Fibroblast of the conjunctiva (primary cell): ENCODE measurements at places on chromosomes 1 and 21.

DNA sequence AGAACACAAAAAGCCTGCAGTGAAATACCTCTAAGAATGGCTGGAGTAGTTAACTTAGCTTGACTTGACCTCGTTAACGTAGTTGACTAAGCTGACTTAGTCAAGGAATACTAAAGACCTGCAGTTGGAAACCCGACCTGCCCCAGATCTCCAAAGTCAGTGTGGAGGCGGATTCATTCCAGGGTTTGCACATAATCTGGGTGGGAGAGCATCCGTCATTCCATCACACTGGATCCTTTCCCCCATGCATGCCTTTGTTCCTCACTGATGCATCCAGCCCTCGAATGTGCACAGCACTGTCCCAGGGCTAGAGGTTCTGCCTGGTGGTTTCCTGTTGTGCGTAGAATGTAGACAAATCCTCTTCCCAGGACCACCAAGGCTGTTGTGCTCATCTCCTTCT lies 76.4 kb downstream of the KCNN3 start:
- no peak for DNase-seq

- DNase-seq = no peak
Measured at GRCh38 chr1:46456411-46456963, 33.1 kb upstream of the DMBX1 start.

DNA sequence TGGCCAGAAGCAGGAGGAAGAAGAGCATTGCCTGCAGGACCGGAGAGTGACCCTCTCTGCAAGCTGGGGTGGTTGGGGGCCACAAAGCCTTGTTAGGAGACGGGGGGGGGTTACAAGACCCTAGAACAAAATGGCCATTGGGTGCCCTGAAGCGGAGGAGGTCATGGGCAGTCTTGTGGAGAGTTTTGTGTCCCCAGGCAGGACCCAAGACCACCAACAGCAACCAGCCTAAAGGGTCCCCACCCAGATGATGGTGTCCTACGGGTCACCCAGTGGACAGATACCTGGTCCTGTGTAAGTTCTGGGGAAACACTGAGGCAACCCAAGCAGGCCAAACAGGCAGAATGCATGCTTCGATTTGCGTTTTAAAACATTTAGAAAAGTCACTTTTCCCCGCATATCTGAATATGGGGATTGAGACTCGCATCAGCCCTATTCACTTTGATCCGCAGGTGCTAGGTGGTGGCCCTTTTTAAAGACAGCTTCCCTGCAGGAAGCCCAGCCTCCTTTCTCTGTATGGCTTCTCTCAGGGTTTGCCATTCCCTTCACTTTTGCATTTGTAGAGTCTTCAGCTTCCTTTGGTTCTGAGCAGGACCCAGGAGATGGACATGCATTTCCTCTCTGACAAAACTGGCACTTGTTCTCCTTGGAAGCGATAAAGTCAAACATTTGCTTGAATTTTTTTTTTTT lies 21.1 kb downstream of the GNG4 start:
- DNase-seq = no peak

DNA sequence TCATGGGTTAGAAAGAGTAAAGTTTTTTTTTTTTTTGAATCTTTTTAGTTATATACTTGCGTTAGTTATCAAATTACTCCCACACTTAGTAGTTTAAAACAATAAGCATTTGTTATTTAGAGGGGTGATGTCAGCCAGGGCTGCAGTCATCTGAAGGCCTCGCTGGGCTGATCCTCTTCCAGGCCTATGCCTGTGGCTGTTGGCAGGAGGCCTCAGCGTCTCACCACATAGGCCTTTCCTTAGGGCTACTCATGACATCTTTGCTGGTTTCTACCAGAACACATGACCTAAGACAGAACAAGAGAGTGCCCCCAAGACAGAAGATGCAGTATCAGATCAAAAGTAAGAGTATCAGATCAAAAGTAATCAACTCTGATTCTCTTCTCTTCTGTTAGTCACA lies 167.4 kb downstream of the HHAT start:
- DNase-seq = no peak

GRCh38 chr1:231013391-231014015 lies 26.6 kb downstream of the FAM89A start:
- DNase-seq = no peak

- no peak for DNase-seq
Measured at GRCh38 chr1:239719642-239720258, 333.4 kb downstream of the CHRM3 start.

DNA sequence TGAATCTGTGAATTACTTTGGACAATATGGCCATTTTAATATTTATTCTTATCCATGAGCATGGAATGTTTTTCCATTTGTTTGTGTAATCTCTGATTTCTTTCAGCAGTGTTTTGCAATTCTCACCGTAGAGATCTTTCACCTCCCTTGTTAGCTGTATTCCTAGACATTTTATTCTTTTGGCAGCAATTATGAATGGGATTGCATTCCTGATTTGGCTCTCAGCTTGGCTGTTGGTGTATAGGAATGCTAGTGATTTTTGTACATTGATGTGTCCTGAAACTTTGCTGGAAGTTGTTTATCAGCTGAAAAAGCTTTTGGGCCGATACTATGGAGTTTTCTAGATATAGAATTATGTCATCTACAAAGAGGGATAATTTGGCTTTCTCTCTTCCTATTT lies 44.2 kb upstream of the NEGR1 start:
- DNase-seq = no peak

DNA sequence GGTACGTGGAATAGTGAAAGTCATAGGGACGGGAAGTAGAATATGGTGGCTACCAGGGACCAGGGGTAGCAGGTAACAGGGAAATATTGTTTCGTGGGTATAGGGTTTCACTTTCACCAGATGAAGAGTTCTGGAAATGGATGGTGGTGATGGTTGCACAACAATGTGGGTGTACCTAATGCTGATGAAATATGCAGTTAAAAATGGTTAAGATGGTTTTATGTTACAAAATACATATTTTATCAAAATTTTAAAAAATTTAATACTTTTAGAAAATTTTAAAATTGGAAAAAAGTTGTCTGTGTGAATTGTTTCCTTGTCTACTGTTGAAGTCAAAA lies 55.5 kb upstream of the TLR5 start:
- no peak for DNase-seq

- DNase-seq = no peak
Measured at GRCh38 chr1:216332003-216332402, 91.2 kb downstream of the USH2A start.

DNA sequence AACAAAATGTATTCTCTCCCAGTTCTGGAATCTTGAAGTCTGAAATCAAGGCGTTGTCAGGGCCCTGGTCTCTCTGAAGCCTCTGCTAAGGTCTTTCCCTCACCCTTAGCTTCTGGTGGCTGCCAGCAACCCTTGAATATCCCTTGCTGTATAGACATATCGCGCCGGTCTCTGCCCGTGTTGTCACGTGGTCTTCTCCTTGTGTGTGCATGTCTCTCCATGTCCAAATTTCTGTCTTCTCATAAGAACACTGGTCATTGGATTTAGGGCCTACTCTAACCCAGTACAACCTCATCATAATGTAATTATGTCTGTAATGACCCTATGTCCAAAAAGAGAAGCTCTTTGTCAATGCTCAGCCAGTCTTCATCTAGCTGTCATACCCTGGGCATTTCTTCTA lies 85.7 kb upstream of the ETS2 start:
- DNase-seq = no peak

DNA sequence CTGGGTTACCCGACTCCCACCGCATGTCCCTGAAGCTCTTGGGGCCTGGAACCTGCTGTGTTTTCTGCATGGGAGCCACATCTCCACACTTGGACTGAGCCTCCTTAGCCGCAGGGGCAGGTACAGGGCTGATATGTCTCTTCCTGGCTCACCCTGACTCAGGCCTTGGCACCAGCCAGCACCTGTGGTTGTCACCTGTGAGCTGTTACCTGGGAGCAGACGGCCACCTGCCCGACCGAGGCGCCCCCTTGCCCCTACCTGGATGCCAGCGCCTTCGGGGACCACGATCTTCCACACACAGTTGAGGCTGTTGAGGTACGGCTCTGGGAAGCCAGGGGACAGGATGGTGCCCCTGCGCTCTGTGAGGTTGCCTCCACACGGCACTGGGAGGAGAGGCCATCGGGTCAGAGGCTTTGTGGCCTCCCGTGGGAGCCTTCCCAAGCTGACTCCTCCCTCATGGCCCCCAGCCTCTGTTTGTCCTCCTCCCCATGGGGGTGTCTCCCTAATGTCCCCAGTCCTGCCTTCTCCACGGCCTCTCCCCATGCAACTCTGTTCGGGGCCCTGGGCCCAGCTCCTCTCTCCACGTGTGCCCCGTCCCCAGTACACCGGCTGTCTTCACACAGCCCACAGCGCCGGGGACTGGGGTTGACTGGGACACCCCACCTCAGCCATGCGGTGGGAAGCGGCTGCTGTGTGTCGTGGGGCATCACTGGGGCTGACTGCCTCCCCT lies 152.0 kb downstream of the ZSCAN20 start:
- DNase-seq = no peak

GRCh38 chr1:163406772-163407171 lies 85.0 kb downstream of the NUF2 start:
- DNase-seq = no peak

- DNase-seq = no peak
Measured at GRCh38 chr1:89261926-89262515, 10.6 kb downstream of the GBP5 start.

GRCh38 chr21:45555557-45556301 lies 13.5 kb upstream of the SLC19A1 start:
- DNase-seq = peak; percentile 50

DNA sequence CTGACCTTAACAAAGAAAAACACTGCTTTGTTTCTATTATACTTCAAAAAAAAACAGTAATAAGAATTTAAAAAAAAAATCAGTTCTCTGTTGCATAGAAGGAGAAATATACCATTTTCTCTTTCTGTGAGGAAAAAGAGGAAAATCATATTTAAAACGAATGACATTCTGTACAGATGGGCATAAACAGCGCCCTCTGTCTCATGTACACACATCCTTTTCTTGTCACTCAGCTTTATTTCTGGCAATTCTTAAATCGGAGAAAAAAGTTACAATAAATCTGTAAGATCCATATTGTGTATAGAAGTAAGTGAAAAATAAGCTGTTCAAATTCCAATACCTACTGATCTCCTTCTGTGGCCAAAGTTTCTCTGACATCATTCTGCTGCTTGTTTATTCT lies 245.4 kb downstream of the SMYD3 start:
- DNase-seq = no peak

- no peak for DNase-seq
Measured at GRCh38 chr1:19351873-19352272, 39.7 kb downstream of the SLC66A1 start.

GRCh38 chr1:231122143-231122542 lies 39.7 kb upstream of the TRIM67 start:
- DNase-seq = no peak

- no peak for DNase-seq
Measured at GRCh38 chr1:108708691-108709660, 3.7 kb upstream of the FNDC7 start.

DNA sequence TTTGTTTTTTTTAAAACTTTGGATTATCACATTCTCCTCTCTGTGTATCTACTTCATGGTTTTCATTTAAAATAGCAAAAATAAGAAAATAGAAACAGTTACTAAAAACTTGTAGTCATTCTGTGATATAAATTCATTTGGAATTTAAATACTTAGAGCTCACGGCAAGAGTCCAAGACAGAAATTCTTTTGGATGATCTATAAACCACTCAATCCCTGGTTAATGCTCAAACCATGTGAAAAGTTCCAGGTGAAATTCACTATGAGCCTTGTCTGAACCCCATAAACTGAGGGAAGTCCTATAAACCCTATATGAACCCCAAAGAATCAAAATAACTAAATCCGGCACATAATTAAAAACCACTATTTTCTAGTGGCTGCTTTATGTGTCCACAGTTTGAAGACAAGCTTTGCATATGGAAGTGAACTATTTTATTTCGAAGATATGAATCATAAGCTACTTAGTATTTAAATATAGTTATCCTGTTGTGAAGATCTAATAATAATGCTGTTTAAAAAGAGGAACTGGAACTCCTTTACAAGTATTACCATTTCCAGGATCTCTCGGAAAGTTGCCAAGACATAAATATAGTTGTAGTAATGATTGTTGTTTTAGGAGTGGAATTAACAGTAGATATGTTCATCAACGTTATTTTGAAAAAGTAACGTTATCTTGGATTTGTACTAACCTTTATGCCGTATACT lies 163.5 kb downstream of the NFIA start:
- no peak for DNase-seq

GRCh38 chr1:244603498-244603897 lies 49.4 kb upstream of the DESI2 start:
- DNase-seq = no peak

- DNase-seq = no peak
Measured at GRCh38 chr21:15272591-15272990, 207.8 kb upstream of the NRIP1 start.

DNA sequence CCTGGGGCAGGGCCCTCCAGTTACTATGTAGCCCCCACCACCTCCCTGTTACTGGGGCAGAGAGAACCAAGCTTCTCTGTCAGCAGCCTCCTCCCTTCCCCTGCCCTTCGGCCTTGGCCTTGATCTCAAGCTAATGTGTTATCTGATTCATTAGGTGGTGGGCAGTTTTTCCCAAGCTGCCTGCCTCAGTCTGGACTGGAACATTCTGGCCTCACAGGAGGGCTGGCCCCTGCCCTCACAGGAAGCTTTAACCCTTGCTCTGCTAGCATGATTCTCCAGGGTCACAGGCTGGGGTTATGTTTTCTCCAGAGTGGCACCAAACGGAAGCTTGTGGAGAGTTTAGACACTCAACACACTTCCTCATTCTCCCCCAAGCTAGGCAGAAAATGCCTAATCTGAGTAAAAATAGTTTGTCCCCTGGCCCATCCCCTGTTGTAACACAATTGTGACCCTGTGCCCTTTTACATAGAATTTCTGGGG lies 37.2 kb upstream of the SLC6A9 start:
- no peak for DNase-seq

GRCh38 chr1:159509440-159510228 lies 26.2 kb downstream of the OR10J5 start:
- DNase-seq = no peak

GRCh38 chr1:56153276-56153675 lies 426.1 kb downstream of the PLPP3 start:
- no peak for DNase-seq
